ENCODE measurements at places on chromosomes 2 and 18. TPM values are rescaled to one million over a fixed set of nuclear protein-coding genes. Genes with fewer than 3 reads are reported as not detected.

The EMX1 gene
- not detected for total RNA-seq

The GPR45 gene
- total RNA-seq = not detected

The SAG gene
- not detected for total RNA-seq

- DNase-seq = no peak
- no peaks in the 10 kb centered on the region for H3K36me3 ChIP-seq
- no peak overlapping the region for H3K27ac ChIP-seq
- H3K27me3 ChIP-seq = no peaks in the 10 kb centered on the region
- H3K4me3 ChIP-seq = no peak overlapping the region
- H3K4me1 ChIP-seq = peaks cover 5% of the 10 kb centered on the region
Measured at GRCh38 chr18:62711781-62712180, 3.6 kb upstream of the PHLPP1 start.

GRCh38 chr18:78021196-78021595 is 771.5 kb downstream of the GALR1 start:
- H3K36me3 ChIP-seq = no peaks in the 10 kb centered on the region
- no peak for DNase-seq
- no peak overlapping the region for H3K4me3 ChIP-seq

DNA sequence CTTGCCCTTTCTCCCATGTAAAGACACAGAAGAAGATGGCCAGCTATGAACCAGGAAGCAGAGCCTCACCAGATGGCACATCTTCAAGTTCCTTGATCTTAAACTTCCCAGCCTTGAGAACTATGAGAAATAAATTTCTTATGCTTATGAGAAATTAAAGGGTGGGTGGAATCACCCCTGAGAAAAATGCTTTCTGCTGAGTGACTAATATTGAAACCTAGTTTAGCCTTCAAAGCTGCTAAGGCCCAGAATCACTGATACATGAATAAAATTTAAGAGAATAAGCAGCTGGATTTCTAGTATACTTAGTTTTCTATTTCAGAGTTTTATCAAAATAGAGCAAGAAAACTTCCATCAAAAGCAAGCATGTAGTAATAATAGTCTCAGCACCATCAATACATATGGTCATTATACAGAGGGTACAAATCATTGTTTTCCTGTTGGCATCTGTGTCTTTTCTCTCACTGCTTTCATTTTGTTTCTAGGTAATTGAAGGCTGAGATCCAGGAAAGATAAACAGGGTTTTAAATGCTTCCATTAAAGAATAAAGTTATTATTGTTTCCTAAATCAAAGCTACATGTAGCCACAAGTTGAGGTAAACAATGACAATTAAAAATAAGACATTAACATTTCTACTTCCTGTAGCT is 53.3 kb upstream of the COL5A2 start:
- no peak overlapping the region for H3K4me3 ChIP-seq
- no peak overlapping the region for H3K27ac ChIP-seq
- H3K4me1 ChIP-seq = no peaks in the 10 kb centered on the region
- DNase-seq = no peak
- no peaks in the 10 kb centered on the region for H3K36me3 ChIP-seq

GRCh38 chr18:9506046-9506792 is 30.9 kb downstream of the RALBP1 start:
- no peaks in the 10 kb centered on the region for H3K27me3 ChIP-seq
- no peaks in the 10 kb centered on the region for H3K36me3 ChIP-seq
- DNase-seq = no peak
- H3K4me1 ChIP-seq = no peaks in the 10 kb centered on the region
- no peak overlapping the region for H3K4me3 ChIP-seq

DNA sequence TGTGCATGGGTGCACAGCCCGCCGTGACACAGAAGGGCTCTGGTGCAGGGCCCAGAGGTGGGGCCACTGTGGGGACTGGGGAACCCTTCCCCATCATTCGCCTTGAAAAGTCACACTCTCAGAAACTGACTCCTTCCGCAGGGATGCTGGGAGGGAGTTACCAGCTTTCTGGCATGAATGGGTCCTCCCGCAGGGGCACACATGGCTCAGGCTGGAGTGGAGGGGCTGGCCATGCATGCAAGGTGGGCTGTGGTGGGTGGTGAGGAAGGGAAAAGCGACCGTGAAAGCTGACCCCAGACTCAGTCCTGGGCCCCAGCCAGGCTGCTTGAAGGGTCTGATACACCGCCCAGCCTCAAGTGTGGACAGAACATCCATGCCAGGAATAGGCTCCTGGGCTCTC is 201.1 kb downstream of the TNS1 start:
- H3K4me3 ChIP-seq = no peak overlapping the region
- peak overlapping the region; percentile 39 for H3K27ac ChIP-seq
- peaks cover 16% of the 10 kb centered on the region for H3K4me1 ChIP-seq
- H3K36me3 ChIP-seq = peaks cover 79% of the 10 kb centered on the region

DNA sequence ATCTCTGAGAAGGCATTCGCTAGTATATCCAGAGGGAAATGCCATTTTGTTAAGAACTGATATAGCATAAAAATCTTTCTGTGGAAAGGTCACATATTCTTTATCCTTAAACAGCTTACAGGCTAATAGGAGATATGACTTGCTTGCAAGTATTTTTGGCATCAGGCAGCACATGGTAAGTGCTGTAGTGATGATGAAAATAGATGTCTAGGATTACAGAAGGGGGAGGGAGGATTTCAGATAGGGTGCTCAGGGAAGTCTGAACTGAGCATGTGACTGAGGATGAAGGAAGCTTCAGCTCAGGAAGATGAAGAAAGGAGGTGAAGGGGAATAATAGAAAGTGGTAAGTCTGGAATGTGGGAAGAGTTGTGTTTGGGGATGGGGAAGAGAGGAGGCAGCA is 158.5 kb upstream of the NOSTRIN start:
- no peak overlapping the region for H3K4me3 ChIP-seq
- DNase-seq = no peak
- peaks cover 8% of the 10 kb centered on the region for H3K4me1 ChIP-seq
- H3K27me3 ChIP-seq = no peaks in the 10 kb centered on the region
- no peaks in the 10 kb centered on the region for H3K36me3 ChIP-seq

GRCh38 chr2:25340181-25340921 is 1.4 kb downstream of the DNMT3A start:
- no peaks in the 10 kb centered on the region for H3K36me3 ChIP-seq
- H3K27me3 ChIP-seq = no peaks in the 10 kb centered on the region
- peak overlapping the region; percentile 87 for H3K27ac ChIP-seq
- H3K4me3 ChIP-seq = peak overlapping the region; percentile 75

GRCh38 chr2:69693059-69693774 is 48.7 kb upstream of the ANXA4 start:
- peaks cover 5% of the 10 kb centered on the region for H3K4me1 ChIP-seq
- H3K36me3 ChIP-seq = no peaks in the 10 kb centered on the region

- no peak overlapping the region for H3K4me3 ChIP-seq
- no peak overlapping the region for H3K27ac ChIP-seq
- H3K4me1 ChIP-seq = peaks cover 9% of the 10 kb centered on the region
- no peaks in the 10 kb centered on the region for H3K27me3 ChIP-seq
- no peaks in the 10 kb centered on the region for H3K36me3 ChIP-seq
- DNase-seq = no peak
Measured at GRCh38 chr2:44429034-44429433, 67.3 kb downstream of the CAMKMT start.

- H3K27ac ChIP-seq = no peak overlapping the region
- H3K27me3 ChIP-seq = peaks cover 37% of the 10 kb centered on the region
Measured at GRCh38 chr2:197786010-197786877, 1.1 kb upstream of the BOLL start.

DNA sequence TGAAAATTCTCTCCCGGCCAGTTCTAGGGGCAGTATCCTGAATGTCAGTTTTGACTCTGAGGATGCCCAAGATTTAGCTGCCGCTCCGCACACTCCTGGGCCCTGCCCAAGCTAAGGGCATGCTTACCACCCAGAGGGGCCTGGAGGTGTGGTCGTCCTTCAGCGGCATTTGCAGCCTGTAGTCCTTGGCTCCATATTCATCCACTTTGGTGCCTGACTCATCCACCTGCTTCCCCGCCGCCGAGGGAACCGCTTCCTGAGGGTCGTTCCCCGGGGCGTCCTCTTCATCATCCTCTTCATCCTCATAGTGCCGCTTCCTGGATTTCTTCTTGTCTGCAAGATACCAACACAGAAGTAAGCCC is 577 bp downstream of the ERCC3 start:
- H3K27me3 ChIP-seq = no peaks in the 10 kb centered on the region
- H3K4me1 ChIP-seq = peaks cover 9% of the 10 kb centered on the region
- H3K4me3 ChIP-seq = peak overlapping the region; percentile 95
- no peak overlapping the region for H3K27ac ChIP-seq
- H3K36me3 ChIP-seq = peaks cover 43% of the 10 kb centered on the region

DNA sequence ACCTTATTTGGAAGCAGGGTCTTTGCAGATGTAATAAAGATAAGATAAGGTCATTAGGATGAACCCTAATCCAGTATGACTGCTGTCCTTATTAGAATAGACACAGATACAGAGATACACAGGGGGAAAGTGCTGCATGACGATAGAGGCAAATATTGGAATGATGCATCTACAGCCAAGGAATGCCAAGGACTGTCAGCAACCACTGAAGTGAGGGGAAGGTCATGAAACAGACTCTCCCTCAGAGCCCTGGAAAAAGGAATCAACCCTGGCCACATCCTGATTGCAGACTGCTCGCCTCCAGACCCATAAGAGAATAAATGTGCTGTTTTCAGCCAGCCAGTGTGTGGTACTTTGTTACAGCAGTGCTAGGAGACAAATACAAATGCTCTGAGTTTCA is 14.8 kb downstream of the TMEM237 start:
- peak overlapping the region; percentile 18 for H3K27ac ChIP-seq
- H3K36me3 ChIP-seq = no peaks in the 10 kb centered on the region
- H3K4me3 ChIP-seq = no peak overlapping the region
- H3K27me3 ChIP-seq = no peaks in the 10 kb centered on the region
- DNase-seq = no peak
- H3K4me1 ChIP-seq = no peaks in the 10 kb centered on the region
